Breast epithelium (tissue), 4 donors: ENCODE measurements at places on chromosomes 5 and 9.

GRCh38 chr5:39116344-39117170 is 42.4 kb upstream of the RICTOR start:
- DNase-seq: no peak

DNA sequence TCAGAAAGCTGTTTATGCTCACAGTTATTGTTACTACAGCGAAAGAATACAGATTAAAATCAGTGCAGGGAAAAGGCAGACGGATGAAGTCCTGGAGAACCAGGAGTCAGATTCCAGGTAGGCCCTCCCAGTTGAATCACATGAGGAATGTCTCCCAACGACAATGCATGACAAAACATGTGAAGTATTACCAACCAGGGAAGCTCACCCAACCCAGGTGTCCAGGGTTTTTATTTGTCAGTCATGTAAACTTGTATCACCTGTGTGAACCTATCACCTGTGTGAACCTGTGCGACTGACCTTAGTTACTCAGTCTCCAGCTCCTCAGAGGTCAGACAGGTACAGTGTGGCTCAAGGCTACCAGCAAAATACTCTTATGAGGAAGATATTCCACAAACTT is 63.9 kb downstream of the KIAA1958 start:
- no peak for DNase-seq

DNA sequence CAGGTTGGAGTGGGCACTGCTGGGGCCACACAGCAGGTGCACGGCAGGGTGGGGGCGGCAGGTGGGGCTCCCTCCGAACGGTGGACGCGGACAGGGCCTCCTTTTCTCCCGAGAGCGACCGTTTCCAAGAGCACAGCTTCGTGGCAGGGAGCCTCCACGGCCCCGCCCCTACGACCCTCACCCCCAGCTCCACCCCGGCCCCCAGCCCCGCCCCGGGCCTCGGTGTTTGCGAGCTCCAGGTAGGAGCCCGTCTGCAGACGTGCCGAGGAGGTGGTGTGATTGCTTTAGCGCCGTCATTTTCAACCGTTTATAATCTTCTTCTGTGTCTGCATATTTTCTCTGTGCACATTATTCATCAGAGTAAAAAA is 8.8 kb downstream of the GRIN1 start:
- DNase-seq: no peak

- peak; percentile 21 for DNase-seq
Measured at GRCh38 chr5:1666812-1667588, 132.6 kb downstream of the MRPL36 start.

GRCh38 chr5:150587016-150587415 is 53.4 kb upstream of the SYNPO start:
- DNase-seq: no peak

- DNase-seq: no peak
Measured at GRCh38 chr9:1018121-1018520, 32.0 kb upstream of the DMRT2 start.

GRCh38 chr5:102591650-102592049 is 92.8 kb upstream of the SLCO6A1 start:
- DNase-seq: no peak

GRCh38 chr5:146467760-146468159 is 20.6 kb downstream of the TCERG1 start:
- DNase-seq: no peak

DNA sequence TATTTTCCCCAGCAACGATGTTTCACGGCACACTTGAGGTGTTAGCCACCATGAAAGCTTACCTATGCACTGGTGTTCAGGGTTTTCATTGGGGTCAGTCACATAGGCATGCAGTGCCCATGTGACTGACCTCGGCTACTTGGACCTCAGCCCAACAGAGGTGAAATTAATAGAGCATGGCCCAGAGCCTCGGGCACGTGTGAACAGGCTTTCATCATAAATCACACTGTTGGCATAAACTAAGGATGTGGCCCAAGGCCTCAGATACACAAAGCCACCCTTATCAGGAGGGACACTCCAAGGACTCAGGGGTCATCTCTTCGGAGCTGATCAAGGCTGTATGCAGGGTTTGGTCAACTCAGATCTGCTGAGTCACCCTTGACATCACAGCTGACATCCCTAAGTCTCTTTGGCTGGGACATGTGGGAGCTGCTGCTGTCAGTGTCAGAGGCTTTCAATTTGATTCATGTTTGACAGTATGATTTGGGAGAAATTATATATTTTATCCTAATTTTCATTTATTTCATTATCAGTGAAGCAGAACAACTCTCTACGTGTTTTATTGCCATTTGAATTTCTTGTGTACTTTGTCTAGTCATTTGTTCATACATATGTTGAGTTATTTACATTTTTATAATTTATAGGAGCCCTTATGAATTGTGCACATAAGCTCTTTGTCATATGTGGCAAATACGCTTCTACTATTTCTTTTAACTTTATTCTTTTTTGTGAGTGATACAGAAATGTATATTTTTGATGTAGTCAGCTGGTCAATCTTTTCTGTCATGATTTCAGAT is 59.7 kb upstream of the ANKRD33B start:
- no peak for DNase-seq

- DNase-seq: no peak
Measured at GRCh38 chr5:24059006-24059405, 551.6 kb downstream of the PRDM9 start.

- DNase-seq: no peak
Measured at GRCh38 chr9:134461426-134461982, 135.2 kb downstream of the RXRA start.

DNA sequence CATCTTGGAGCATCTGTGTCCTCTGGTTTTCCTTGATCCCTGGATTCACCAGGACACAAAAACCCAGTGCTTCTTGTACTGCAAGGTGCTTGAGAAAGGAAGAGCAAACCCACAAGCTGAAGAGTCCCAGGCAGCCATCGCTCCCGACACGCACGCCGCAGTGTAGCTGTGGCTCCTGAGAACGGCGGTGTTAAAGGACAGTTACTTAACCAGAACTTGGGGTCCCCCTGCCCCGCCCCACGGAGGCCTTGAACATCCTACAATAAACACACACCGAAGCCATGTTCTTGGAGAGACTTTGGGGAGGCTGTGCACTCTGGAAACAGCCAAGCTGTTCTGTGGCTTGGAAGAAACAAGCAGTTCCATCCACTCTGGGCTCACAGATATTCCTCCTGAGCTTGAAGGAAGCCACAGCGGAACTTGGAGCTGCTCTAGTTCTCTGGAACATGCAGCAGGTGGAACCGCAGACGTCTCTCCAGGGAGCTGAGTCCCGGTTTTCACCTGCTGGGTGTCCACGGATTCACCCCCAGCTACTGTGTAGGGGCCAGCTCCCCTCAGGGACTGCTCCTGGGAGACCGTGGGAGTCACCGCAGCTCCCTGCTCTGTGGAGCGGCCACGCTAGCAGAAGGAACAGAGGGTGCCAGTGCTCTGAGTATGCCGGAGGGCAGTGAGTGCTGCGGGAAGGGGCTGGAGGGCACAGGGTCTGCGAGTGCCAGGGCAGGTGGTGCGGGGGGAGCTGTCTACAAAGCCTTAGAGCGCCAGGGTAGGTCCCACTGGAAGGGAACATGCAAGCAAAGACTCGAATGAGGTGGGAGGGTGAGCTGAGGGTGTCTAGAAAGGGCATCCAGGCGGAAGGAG is 107.3 kb downstream of the ADAMTS2 start:
- no peak for DNase-seq

GRCh38 chr9:3788211-3788610 is 262.4 kb upstream of the RFX3 start:
- no peak for DNase-seq

GRCh38 chr9:125356032-125356431 is 94.4 kb downstream of the GAPVD1 start:
- no peak for DNase-seq
